Heart left ventricle (tissue), 16 donors: ENCODE measurements at places on chromosomes 6 and 20.

GRCh38 chr6:21201637-21202350, 391.8 kb upstream of the SOX4 start:
- DNase-seq: no peak

DNA sequence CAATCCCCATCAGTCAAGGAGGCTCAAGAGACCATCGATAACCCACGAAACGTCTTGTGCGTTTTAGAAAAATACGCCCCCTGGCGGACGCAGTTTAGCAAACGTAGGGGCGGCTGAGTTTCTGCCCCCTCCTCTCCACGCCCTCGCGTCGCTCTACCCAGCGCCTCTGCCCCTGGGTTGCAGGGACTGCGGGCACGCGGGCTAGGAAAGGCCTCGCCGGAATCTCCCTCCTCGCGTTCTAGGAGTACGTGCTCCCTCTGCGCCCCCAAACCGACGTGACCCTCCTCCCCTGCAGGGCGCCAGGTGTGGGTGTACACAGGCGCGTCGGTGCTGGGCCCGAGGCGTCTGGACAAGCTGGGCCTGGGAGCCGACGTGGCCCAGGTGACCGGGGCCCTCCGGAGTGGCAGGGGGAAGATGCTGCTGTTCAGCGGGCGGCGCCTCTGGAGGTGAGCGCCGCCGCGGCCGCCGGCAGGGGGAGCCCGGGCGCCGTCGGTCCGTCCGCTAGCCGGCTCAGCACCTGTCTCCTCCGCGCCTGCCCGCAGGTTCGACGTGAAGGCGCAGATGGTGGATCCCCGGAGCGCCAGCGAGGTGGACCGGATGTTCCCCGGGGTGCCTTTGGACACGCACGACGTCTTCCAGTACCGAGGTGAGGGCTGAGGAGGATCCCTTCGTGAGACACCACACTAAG, 5.3 kb downstream of the MMP9 start:
- DNase-seq: no peak

DNA sequence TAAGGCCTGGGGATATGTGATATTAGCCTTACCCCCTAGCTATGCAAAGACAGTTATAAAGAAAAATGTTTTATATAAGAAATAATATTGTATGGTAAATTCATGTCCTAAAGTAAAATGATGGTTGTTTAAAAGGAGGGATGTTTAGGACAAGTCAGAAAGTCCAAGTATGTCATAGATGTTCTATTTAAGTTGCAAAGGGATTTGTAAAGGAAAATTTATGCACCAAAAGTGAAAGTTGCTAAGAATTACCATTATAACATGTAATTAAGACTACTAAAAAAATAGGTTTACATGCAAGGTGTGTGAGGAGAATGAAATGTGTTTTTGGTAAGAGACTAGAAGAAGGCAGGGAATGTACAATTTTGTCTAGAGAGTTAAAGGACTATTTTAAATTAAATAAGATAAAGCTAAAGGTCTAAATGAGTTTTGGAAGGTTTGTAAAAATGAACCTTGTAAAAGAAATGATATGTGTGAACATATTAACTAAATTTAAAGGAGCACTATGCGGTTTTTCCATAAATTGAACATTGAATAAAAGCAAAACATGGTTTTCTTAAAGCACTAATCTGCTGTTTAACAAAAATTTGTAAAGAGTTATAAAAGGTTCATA, 22.7 kb upstream of the GOPC start:
- DNase-seq: no peak

DNA sequence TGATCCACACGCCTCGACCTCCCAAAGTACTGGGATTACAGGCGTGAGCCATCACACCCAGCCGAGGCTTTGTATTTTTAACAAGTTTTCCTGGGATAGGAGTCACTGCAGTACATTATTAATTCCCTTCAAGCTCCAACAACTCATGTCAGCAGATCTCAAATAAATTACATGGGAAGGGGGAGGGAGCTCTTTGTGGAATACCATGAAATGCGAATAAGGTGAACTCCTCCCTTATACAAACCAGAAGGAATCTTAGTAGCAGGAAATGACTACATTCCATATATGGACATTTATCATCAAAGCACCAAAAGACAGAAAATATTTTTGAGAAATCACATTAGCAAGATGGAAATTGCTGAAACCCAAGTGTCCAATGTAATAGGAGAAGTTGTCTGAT, 2.9 kb downstream of the GSS start:
- DNase-seq: no peak

DNA sequence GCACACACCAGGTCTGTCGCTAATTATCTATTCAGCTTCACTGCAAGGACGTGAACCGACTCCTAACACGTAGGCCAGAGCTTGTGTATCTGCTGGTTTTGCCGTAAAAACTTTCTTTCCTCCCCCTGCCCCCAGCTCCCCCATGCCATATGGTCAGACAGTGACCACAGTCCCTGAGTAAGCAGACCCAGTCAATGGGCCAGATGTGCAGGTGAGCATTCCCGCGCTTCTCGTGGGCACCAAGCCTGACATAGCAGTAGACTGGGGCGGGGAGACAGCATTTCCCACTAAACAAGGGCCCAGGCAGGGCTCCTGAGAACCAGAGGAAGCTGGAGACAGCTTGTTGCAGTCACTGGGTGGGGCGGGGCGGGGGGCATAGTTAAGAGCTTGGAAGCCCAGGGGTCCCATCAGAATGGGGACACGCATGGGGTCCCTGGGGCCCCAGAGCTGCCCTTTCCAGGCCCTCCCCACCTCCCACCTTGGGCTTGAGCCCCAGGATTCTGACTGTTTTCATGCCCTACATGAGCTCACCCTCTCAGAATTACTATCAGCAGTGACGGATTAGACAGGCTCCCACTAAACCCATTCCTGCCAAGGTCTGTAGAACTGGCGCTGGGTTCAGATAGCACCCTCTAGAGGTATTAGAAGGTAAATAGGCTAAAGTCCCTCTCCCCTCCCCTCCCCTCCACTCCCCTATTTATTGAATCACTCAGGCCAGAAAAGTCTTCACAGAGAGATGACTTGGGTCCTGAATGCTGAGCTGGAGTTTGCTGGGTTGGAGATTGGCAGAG, 51.8 kb downstream of the CDH26 start:
- no peak for DNase-seq

DNA sequence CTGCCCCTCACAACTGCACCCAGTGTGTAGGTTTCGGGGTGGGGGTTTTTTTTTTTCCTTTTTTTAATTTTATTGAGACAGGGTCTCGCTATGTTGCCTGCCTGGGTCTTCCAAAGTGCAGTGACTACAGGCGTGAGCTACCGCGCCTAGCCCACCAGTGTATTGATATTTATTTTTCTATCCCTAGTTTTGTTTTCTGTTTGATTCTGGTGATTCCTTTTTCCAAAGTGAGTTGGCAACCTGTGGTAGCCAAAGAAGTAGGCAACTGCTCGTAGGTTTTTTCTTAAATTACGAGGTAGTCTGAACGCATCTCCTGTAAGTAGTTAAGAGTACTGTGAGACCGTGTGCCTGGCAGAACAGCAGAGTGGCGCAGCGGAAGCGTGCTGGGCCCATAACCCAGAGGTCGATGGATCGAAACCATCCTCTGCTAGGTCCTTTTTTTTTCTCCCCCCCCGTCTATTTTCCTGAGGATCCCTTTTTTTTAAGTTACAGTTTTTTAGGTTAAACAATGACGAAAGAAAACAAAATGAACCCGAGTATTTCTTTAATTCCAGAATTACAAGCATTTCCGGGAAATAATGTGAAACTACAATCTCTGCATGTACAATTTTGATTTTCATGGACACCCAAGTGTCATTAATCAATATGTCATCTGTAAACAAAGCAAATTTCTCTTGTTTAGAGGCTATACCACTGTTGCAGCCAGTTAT, 78.7 kb upstream of the BTN3A2 start:
- peak; percentile 71 for DNase-seq

- no peak for DNase-seq
These were observed 2.3 kb downstream of the PM20D2 start for GRCh38 chr6:89148016-89148750.

DNA sequence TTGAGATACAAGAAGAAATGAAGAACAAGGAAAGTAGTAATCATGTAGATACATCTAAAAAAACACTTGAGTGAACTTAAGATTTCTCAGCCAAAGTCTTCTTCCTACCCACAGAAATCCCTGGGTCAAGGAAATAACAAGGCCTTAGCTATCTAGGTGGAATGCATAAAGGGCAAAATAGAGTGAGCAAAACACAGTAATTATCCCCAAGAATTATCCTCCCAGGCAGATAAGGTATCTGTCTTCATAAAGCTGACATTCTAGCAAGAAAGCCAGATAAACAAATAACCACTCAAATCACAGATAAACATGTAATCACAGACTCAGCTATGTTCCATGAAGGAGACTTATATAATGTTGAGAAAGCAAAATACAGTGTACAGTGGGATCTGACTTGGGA, 136.9 kb upstream of the C6orf118 start:
- DNase-seq: no peak

- DNase-seq: no peak
These were observed 30.9 kb downstream of the PSMG4 start for GRCh38 chr6:3289664-3290055.

GRCh38 chr6:105785066-105785811, 300.9 kb upstream of the PRDM1 start:
- peak; percentile 39 for DNase-seq

- peak; percentile 63 for DNase-seq
These were observed 76.4 kb upstream of the RNF24 start for GRCh38 chr20:4091490-4092479.

DNA sequence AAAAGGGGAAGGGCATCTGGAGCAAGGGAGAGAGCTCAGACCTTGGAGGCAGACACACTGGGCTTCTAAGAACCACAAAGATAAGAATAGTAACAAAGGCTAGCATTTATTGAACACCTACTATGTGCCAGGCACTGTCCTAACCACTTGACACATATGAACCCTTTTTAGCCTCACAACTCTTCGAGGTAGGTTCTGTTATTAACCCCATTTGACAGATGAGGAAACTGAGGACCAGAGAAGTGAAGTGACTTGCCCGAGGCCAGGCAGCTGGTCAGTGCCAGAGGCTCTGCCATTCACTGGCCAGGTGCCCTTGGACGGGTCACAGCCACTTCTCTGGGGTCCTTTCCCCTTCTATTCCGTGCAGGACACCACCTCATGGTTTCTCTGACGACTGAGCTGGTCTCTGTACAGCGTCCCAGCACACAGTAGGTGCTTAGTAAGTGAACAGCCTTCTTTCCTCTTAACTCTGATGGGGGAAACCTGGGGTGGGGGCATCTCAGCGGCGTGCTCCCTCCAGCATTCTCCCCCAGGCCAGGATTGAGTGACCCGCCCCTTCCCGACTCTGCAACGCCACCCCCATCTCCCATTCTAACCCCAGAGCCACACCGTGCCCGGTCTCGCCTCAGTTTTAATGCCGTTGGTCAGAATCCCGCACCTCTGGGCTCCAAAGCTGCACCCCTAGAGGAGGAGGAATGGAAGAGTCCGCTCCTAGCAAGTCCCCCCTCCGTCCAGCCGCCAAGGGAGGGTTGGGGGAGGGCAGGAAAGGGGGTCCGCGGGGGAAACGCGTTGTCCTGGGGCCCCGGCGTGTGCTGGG, 55.7 kb downstream of the CD40 start:
- no peak for DNase-seq

- DNase-seq: no peak
These were observed 5.7 kb downstream of the LMBRD1 start for GRCh38 chr6:69791065-69791471.

DNA sequence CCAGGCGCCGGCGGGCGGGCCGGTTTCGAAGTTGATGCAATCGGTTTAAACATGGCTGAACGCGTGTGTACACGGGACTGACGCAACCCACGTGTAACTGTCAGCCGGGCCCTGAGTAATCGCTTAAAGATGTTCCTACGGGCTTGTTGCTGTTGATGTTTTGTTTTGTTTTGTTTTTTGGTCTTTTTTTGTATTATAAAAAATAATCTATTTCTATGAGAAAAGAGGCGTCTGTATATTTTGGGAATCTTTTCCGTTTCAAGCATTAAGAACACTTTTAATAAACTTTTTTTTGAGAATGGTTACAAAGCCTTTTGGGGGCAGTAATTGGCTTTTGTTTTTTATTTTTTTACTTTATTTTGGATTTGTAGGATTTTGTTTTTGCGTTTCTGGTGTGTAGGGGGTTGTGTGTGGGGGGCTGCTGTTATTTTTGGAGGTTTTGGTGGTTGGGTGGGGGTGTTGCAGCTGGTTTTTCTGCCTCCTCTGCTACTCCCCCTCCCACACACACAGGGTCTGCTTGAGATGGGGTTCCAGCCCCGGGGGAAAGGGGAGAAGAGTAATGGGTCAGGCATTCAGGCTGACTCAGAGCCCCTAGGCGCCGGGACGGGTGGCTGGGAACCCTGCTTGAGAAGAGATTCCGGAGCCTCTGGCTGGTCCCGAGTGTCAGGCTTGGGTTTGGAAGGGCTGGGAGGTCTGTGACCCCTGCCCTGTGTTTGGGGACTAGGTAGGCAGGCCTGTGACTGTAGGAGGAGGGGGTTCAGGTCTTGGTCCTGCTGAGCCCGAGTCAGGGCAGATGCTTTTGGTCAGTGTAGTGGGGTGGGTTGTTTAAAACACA, 2.0 kb downstream of the CEBPB start:
- peak; percentile 90 for DNase-seq

- DNase-seq: no peak
These were observed 119.3 kb downstream of the RNASET2 start for GRCh38 chr6:166836785-166837718.

- no peak for DNase-seq
These were observed 36.1 kb downstream of the DSE start for GRCh38 chr6:116406678-116407345.

DNA sequence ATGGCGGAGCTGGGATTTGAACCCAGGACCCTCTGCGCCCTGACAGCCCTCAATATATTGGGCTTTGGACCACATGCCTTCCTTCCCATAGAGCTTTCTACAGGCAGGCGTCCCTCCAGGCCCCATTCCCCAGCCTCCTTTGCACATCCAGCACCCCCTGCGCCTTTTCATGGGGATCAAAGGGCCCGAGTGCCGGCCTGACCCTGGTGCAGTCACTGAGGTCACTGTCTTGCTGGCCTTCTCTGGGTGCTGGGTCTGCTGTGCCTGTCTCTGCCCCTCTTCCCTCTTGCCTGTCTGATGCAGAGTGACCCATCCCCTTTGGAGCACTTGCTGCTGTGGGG, 1.7 kb downstream of the OPRL1 start:
- no peak for DNase-seq

- no peak for DNase-seq
These were observed 51.9 kb downstream of the ILRUN start for GRCh38 chr6:34644716-34645115.

- peak; percentile 77 for DNase-seq
These were observed 160.9 kb downstream of the DTNBP1 start for GRCh38 chr6:15501826-15502445.

DNA sequence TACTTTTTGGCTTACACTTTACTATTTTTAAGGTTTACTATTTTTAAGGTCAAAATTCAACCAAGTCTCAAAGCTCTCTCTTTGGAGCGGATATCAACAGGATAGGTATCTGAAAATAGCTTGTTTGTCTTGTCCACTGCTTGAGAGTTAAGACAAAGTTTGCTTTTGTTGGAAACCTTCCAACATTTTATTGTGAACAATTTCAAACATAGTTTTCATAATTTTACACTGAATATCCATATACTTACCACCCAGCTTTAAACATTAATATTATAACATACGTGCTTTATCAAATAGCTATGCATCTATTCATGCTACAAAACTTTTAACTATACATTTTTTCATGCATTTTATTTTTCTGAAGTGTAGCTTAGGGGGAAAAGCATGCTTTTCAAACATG, 109.9 kb downstream of the FYN start:
- no peak for DNase-seq
